Stimulated activated CD8-positive, alpha-beta memory T cell treated with anti-CD3 and anti-CD28 coated beads, Interleukin-2, amount 100 ng/mL, for 48 hours (primary cell): ENCODE measurements at places on chromosomes 2 and 18.
A peak's percentile ranks its signal among the peaks of the same experiment; 100 is the strongest.

- peak; percentile 8 for DNase-seq
Observed at GRCh38 chr2:198054299-198054698, 249.9 kb downstream of the PLCL1 start.

DNA sequence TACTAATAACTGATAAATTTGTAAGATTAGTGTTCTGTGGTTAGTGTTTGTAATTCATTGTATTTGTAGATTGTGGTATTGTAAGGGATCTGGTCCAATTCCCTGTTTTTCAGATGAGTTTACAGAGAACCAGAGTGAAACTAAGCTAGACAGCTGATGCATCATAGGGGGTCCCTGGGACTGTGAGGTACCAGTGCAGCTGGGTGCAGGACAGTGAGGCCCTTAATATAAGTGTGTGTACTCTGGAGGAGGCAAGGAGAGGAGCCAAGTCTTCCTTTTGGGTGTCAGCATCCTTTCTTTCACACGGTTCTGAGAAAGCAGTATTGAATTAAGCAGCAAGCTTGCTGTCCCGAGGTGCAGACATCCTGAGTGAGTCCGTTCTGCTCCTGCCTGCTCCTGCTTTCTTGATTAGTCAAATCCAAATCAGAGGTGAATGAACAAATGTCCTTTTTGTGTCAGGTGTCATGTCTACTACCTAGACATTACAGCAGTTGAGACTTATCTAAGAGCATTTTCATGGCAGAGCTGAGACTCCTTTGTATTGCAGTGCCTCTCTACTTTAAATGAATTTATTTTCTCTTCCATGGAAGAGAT lies 194.9 kb downstream of the MCFD2 start:
- DNase-seq, result no peak

DNA sequence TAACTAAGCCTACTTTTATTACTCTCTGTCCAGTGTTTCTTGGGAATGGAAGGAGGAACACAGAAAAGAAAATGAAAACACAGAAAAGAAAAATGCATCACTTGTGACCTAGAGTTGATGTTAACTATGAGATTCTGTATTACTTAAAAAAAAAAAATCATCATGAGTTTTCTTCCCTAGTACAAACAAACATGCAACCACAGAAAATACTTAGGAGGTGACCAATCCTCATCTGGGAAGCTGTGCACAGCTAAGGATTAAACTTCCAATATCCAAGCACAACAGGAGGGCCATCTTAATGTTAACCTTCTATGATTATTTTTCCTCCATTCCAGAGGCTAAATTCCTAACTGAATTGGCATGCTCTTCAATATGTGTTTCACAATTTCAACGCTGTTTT lies 1140.4 kb downstream of the LRP1B start:
- no peak for DNase-seq

DNA sequence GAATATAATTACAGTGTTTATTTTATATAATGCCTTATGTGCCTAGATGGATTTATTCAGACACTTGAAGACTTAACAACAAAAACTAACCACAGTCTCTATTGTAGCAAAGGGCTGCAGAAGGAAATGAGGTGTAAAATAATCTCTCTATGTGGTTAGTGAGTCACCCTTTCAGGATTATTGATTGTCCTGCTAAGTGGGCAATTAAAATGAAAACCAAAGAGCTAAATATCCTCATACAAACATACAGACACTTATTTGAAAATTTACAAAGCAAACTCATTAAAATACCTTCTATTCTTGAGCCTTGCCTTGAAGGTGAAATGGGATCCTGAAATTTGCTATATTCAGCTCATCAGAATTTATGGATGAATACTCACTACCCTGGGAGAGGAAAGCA lies 27.7 kb upstream of the DCC start:
- no peak for DNase-seq

- no peak for DNase-seq
Observed at GRCh38 chr2:30272761-30273573, 41.6 kb downstream of the LBH start.
